ENCODE measurements at places on chromosomes 7 and 10.

DNA sequence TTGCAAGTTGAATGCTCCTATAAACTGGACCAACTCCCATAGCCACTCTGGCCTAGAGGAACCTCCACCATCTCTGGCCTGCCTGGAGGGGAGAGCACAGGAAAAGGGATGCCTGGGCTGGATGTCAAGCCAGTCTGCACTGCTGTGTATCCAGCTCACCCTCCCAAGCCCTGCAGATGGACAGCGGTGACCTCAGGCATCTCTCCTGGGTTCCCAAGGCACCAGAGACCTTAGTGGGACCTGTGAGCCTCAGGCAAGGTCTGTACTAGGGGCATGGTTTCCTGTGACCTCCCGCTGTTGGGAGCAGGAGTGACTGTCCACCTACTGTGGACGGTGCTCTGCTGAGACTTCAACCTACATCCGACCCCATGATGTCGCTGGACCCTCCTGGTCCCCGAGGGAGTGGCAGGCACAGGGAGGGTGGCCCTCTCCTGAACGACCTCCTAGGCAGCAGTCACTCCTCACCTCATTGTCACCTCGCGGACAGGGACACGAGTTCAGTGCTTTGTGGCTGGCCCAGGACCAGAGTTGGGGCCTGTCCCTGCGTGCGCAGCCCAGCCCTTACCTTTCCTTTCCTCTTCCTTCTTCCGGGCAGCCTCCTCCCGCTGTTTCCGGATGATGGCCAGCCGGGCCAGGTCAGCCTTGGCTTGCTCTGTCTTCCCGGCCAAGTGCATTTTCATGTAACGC is 11.0 kb downstream of the PDAP1 start:
- DNase-seq = no peak

DNA sequence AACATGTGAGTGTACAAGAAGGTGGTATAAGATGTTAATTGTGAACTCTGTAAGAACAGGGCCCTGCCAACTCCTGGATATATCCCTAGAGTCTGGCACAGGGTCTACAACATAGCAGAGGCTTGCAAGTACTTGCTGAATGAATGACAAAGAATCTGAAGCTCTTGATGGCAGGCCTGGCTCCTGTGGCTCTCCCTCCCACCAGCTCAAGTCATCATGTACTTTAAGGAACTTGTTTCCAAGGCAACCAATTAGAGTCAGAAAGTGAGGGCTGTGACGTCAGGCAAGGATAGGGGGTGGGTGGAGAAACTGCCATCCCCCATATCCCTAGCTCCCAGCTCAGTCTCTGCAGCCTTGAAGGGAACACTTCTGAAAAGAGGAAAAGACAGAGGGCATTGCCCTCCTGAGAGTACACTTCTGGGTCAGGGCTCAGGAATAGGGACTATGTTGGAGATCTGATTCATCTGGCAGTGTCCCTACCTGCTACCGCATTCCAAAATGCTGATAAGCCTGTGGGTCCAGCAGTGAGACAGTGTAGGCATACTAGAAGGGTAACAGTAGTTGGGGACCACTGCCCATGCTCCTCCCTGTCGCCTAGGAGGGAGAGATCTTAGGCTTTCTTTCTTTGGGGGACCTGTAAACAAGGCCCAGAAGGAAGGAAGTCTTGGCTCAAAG is 34.6 kb upstream of the BTRC start:
- no peak for DNase-seq

DNA sequence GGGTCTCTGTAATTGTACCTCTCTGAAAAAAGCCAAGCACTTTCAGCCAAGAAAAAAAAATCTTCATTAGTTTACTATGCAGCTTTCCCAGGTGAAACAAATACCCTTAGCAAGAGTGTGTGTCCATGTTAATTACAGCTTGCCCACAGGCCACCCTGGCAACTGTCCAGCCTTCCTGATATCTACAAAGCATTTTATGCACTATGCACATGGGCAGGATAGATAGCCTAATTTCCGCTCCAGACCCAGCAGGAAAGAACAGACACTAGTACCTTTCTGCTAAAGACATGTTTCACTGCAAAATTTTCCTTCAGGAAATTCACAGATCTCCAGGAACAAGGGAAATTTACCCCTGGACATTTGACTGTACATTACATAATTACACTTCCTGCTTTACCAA is 24.4 kb downstream of the CACNA2D1 start:
- no peak for DNase-seq

- no peak for DNase-seq
These were observed 41.3 kb upstream of the KMT2C start for GRCh38 chr7:152477079-152477478.

DNA sequence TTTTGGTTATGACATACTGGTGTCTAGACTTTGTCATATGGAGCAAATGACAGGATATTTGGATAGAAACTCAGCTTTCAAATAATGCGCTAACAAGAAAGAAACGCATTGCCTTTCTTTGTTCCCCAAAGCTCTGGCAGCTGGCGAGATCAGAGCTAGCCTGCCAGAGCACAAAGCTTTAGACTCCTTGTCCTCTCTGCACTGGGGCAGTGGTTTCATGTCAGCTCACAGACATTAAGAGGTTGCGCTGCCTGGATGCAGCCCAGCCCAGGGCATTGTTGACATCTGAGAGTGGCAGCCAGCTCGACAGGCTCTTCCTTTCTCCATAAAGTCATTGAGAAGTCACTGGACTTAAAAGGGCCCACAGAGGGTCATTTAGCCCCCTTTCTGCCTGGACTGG is 212.0 kb downstream of the PLXNA4 start:
- no peak for DNase-seq

- DNase-seq = no peak
These were observed 749.4 kb downstream of the AUTS2 start for GRCh38 chr7:70347463-70348254.
